NCI-H446 (cell line): ENCODE measurements at places on chromosomes 7 and 10.

DNA sequence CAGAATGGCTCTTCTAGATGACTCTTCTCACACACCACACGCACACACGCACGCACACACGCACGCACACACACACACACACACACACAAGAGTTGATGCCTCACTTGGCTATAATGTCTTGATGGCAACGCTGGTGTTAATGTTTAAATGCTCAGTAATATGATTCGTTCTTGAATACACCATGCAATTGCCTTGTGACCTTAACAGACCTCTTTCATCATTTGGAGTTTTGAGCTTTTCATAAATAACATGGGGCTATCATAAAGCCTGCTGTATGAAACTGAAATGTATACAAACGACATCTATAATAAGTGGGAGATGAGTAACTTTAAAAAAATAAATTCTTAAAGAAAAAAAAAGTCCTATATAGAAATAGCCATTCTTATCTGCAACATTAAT, 8.2 kb downstream of the JCAD start:
- DNase-seq = no peak

GRCh38 chr7:129494041-129494440, 8.3 kb upstream of the SMKR1 start:
- DNase-seq = no peak

- no peak for DNase-seq
These were observed 13.2 kb downstream of the CCDC7 start for GRCh38 chr10:32459051-32459698.

- no peak for DNase-seq
These were observed 2.7 kb upstream of the CLEC5A start for GRCh38 chr7:141949451-141949850.

DNA sequence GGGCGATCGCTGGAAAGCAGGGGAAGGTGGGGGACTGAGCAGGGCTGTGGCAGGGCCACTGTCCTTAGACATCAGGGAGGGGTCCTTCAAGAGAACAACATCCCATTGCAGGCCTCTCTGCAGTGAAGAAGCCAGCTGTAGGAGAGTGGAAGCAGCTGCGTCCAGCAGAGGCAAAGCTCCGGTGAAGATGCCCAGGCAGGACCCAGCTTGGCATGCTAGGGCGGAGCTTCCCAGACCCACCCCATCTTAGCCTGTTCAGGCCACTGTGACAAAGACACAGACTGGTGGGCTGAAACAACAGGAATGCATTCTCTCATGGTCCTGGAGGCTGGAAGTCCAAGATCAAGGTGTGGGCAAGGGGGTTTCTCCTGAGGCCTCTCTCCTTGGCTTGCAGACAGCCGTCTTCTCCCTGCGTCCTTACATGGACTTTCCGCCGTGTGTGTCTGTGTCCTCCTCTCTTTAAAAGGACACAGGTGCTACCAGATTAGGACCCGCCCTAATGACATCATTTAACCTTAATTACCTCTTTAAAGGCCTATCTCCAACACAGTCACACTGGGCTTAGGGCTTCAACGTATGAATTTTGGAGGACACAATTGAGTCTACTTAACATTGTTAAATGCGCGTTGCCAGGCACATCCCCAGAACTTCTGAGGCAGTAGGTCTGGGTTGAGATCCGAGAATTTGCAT, 178.1 kb upstream of the GRB10 start:
- no peak for DNase-seq
